CD8-positive, alpha-beta memory T cell (primary cell): ENCODE measurements at places on chromosomes 7 and 10.

GRCh38 chr10:14327527-14327926 is 3.2 kb downstream of the FRMD4A start:
- H3K4me1 ChIP-seq: no peaks in the 10 kb centered on the region
- H3K36me3 ChIP-seq: no peaks in the 10 kb centered on the region
- no peak overlapping the region for H3K27ac ChIP-seq
- H3K4me3 ChIP-seq: no peak overlapping the region
- no peak for DNase-seq

GRCh38 chr7:7118822-7119221 is 63.5 kb upstream of the C1GALT1 start:
- no peak overlapping the region for H3K4me3 ChIP-seq
- no peaks in the 10 kb centered on the region for H3K27me3 ChIP-seq
- no peak overlapping the region for H3K27ac ChIP-seq
- no peaks in the 10 kb centered on the region for H3K4me1 ChIP-seq

DNA sequence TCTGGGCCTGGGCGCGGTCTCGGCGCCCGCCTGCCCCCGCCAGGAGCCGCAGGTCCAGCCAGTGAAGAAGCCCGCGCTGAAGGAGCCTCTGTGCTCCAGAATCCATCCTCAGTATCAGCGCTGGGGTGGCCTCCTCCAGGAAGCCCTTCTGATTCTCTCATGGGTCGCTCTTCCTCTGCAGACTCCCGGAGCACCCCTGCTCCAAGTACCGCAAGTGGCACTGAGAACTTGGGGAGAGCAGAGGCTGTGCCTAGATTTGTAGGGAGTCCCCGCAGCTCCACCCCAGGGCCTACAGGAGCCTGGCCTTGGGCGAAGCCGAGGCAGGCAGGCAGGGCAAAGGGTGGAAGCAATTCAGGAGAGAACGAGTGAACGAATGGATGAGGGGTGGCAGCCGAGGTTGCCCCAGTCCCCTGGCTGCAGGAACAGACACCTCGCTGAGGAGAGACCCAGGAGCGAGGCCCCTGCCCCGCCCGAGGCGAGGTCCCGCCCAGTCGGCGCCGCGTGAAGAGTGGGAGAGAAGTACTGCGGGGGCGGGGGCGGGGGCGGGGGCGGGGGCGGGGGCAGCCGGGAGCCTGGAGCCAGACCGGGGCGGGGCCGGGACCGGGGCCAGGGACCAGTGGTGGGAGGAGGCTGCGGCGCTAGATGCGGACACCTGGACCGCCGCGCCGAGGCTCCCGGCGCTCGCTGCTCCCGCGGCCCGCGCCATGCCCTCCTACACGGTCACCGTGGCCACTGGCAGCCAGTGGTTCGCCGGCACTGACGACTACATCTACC is at the start of gene ALOX5:
Gene ALOX5 (plus strand): TSS at position 641 of the 774 bp plus-strand sequence. CDS start 64 bp downstream, at position 705.
- no peaks in the 10 kb centered on the region for H3K36me3 ChIP-seq
- peaks cover 7% of the 10 kb centered on the region for H3K27me3 ChIP-seq
- DNase-seq: peak; percentile 45
- peak within 1 kb of the TSS; percentile 35 for H3K27ac ChIP-seq

DNA sequence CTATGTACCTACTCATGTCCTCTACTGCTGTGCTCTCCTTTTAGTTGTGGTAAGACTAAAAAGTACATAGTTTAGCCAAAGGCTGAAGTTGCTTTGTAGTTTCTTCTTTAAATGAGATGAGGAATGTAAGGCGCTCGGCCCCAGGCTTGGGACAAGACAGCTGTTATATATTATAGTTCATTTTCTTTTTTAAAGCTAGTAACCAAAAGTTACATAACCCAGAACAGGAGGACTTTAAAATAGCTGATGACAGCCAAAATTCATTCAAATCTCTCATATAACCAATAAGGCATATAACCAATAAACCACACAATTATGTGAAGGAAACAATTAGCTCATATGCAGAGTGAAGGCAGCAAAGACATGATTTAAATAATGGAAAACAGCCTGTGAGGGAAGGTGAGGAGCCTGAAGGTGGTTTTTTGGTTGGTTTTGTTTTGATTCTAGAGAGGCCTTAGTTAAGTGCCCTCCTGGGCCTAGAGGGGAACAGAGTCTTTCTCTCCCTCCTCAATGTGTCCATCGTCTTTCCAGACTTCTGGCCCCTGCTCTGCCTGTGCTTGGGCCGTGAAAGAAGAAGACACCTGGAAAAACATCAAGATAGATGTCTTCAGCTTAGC is 35.8 kb downstream of the SLC26A4 start:
- no peak overlapping the region for H3K4me3 ChIP-seq
- H3K27ac ChIP-seq: no peak overlapping the region
- H3K36me3 ChIP-seq: no peaks in the 10 kb centered on the region
- H3K4me1 ChIP-seq: no peaks in the 10 kb centered on the region

DNA sequence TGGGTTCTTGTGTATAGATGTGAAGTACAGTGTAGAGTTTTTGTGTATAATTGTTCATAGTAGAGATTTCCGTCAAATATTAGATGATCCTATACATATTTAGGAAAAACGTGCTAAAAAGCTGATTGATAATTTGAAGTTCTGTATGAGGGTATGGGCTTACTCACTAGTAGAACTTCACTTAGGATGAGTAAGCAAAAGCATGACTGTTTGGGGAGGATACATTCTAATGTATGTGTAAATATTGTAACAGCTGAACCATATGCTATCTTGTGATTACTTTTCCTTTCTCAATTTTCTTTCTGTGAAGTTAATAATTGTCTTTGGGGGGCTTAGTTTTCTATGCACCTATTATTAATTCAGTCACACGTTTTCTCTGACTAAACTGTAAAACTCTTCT is 53.2 kb upstream of the PDK4 start:
- H3K36me3 ChIP-seq: no peaks in the 10 kb centered on the region
- no peak overlapping the region for H3K4me3 ChIP-seq
- no peaks in the 10 kb centered on the region for H3K27me3 ChIP-seq
- H3K4me1 ChIP-seq: no peaks in the 10 kb centered on the region

GRCh38 chr10:119197921-119198320 is 9.4 kb upstream of the GRK5 start:
- no peaks in the 10 kb centered on the region for H3K4me1 ChIP-seq
- H3K4me3 ChIP-seq: no peak overlapping the region
- DNase-seq: no peak
- no peaks in the 10 kb centered on the region for H3K27me3 ChIP-seq

DNA sequence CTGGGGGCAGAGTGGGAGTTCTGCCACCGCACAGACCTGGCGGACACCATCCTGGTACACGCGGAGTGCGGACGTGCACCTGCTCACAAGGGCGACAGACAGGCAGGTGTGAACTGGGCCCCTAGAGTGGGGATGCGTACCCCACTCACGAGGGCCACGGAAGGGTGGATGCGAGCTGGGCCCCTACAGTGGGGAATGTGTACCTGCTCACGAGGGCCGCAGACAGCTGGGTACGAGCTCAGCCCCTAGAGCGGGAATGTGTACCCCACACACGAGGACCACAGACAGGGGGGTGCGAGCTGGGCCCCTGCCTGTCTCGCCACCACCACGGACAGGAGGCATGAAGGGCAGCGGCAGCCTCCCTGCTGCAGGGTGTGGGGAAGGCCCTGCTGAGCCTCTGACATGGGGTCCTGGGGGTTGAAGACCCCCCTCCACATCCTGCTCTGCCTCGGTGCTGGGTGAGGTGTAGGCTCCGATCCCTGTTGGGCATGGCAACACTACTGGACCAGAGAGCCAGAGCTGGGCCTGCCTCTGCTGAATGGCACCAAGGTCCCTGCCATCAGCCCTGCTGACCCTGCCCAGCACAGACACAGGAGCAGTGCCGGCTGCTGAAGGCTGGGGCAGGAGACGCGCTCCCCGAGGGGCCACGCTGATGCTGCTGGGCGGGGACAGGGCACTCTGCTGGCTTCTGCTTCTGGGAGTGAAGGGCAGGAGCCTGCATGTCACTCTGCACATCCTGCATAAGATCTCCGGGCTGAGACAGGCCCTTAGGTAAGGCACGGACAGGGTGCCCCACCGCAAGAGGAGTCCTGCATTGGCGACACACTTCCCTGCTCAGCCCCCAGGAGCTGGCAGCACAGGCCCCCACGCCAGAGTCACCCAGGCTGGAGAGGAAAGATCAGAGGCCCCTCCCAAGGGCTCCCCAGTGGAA is 259.2 kb downstream of the MAD1L1 start:
- no peaks in the 10 kb centered on the region for H3K36me3 ChIP-seq
- no peak for DNase-seq
- H3K4me1 ChIP-seq: peaks cover 7% of the 10 kb centered on the region
- H3K27ac ChIP-seq: no peak overlapping the region

- no peaks in the 10 kb centered on the region for H3K4me1 ChIP-seq
- no peak for DNase-seq
- no peaks in the 10 kb centered on the region for H3K36me3 ChIP-seq
- H3K27ac ChIP-seq: no peak overlapping the region
Measured at GRCh38 chr10:131444862-131445461, 133.4 kb upstream of the TCERG1L start.
